ENCODE measurements at places on chromosomes 5 and 9.
A peak's percentile ranks its signal among the peaks of the same experiment; 100 is the strongest.

DNA sequence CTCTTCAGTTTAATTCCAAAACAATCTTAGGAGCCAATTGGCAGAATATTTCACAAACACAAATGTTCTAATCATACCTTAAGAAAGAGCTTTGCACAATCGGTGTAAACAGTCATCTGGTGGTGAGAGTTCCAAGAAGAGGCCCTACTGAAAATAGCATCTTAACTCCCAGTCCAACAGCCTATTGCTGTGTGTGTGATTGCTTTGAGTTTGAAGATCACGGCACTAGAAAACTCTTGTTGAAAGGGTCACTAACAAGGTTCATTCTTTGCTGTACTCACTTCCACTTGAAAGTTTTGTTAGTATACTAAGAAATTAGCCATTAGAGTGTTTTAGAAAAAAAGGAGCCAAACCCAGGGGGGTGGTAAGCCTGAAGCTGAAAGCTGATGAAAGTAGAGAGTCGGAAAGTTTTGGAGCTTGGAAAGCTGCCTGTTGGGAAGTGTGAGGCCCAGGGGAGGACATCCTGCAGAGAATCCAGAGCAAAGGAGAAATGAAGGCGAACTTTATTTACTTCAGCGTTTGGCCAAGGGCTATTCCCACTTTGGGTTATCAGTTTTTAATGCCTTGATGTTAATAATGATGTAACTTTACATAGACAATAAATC lies 180.3 kb upstream of the GHR start:
- no peak for DNase-seq

DNA sequence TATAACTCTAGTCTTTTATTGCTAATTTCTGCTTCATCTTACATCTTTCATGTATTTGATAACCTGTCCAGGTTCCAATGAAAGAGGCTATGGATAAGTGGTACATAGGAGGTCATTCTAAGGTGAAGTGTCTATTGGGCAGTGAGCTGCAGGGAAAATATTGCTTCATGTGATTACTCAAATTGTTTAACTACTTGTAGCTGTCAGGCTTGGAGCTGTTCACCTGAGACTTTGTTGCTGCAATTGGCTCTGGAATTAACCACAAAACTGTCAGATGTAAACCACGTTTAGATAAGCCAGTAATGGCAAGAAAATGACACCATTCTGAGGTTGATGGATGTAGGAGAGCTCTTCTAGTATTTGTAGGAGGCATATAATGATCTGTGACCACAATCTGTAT lies 26.0 kb downstream of the ADAMTSL1 start:
- no peak for DNase-seq

DNA sequence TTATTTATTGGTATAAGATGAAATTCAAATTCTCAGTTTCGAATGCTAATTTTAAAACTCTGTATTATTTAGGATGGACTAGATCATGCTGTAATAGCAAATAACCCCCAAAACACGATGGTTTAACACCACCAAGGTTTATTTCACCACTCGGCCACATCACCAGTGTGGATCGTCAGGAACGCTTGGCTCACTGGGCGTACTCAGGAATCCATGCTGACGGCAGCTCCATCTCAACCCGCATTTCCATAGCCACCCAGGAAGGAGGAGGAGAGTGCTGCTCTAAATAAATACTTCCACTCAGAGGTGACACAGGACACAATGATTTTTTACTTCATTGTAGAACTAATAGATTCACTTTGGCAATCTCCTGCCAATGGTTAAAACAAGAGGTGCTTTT lies 347.4 kb downstream of the SH3GL2 start:
- no peak for DNase-seq

DNA sequence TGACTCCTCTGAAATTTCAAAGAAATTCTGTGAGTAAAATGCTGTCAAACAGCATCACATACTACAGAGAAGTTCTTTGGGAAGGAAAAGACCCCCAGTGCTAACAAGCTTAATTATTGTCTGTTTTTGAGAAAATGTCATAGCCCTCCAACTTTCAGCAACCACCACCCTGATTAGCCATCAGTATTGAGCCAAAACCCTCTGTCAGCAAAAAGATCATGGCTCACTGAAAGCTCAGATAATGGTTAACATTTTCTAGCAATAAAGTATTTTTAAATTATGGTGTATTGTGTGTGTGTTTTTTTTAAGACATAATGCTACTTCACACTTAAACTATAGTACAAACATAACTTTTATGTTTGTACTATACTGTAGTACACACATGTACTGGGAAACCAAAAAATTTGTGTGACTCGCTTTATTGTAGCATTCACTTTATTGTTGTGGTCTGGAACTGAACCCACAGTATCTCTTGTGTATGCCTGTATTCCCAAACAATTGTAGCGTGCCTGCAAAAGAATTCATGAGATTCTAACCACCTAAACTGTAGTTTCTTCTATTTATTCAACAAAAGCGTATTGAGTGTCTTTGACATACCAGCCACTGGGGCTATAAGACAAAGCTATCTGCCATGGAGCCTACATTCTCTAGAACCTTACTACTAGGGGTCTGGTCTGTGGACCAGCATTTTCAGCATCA lies 31.6 kb downstream of the TLE4 start:
- DNase-seq: no peak

DNA sequence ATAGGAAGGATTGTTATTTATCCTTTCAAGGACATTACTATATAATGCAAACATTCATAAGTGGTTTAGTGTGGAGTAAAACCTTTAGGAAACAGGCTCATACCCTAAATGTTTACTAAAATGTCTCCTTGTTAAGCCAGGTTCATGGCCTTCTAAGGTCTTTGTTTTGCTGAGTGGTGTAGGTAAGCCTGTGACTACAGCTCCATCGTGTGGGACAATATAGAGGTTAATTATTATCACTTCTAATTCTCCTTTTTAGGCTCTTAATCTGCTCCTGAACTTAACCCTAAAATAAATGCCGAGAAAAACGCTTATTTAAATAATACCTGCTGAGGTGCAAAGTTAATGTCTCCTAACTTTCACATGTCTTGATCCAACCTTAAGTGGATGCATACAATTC lies 43.8 kb downstream of the SPINK5 start:
- no peak for DNase-seq

DNA sequence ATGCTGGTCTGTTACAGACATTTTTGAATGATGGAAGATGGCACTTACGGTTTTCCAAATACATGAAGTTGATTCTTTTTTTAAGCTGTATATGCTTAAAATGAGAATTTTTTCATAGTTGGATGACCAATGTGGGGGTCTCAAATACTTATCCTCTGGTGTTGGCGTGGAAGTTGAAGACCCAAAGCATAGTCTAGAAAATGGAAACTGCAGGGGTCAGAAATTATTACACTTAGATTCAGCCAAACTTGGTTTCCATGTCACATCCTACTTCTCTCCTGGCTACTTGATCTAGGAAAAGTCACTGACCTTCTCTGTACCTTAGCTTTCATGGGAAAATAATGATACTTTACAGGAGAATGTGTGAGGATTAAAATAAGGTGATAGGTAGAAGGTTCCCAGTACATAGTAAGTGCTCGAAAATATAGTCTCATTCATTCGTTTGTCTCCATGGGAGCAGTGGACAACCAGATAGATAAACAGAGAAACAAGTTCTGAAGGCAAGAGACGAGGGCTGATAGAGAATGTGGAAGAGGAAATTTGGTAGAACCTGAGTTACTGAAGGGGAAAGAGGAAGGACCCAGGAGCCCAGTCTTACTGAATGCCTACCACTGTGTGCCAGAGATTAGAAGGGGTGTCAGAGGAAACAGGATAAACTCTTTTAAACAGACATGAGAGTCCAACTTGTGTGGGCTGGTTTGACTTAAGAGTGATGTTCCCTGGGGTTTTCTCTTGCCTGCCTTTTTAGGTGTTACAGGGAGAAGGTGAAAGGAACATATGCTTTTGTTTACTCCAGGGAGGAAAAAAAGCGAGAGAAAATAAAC lies 560.3 kb upstream of the KLF4 start:
- DNase-seq: no peak

GRCh38 chr5:172666251-172666650 lies 25.2 kb downstream of the NEURL1B start:
- DNase-seq: no peak

GRCh38 chr5:126234563-126235195 lies 188.5 kb upstream of the GRAMD2B start:
- no peak for DNase-seq

- DNase-seq: peak; percentile 5
Measured at GRCh38 chr9:122991370-122991830, 42.1 kb upstream of the GPR21 start.

DNA sequence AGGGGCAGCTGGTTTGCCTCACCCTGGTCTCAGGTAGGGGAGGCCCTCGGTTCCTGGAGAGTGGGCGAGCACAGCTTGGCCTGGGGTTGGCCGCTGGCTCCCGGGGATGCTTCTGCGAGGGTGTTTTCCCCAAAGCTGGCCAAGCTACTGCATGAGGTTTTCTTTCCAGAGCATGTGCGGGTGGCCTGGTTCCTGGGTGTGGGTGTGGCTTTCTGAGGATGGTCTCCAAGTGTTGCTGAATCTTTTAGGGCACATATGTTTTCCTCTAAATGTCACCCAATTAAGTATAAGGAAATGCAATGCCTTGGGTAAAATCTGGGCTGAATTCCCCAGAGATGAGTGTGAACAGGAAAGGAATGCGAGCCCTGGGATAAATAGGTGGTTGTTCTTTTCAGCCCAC lies 115.8 kb upstream of the ICE1 start:
- no peak for DNase-seq

- no peak for DNase-seq
Measured at GRCh38 chr9:78189001-78189400, 46.9 kb upstream of the CEP78 start.

DNA sequence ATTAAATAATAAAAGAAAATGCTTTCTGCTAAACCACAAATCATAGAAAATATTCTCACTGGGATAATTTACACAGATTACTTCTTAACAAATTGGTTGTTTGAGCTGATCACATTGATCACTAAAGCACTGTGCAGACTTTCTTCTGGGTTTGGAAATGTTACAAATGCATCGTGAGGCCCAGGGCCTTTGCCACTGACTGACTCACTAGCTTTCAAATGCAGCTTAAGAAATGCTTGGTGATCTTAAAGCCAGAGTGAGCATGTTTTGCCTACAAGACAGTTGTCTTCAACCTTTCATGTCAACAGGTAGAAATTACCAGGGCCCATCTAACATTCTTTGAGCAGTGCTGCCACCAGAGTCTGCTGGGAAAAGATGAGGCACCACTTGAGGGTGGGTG lies 252.3 kb upstream of the ADRA1B start:
- DNase-seq: no peak

DNA sequence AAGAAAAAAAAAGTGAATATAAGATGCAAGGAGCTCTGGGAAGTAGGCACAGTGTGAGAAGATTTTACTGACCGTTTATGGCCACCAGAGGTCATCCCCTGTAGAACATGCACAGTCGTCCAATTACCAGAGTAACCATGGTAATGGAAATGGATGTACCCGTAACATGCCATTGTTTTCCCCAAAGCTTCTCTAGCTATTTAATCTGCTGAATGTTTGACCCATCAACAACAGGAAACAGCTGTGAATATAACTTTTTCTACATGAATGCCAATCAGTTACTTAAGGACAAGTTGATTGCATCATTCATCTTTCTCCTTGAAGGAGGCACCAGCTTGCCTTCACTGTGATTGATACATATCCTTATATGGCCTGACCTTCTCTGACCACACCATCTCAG lies 1967.0 kb upstream of the CDH9 start:
- DNase-seq: no peak

DNA sequence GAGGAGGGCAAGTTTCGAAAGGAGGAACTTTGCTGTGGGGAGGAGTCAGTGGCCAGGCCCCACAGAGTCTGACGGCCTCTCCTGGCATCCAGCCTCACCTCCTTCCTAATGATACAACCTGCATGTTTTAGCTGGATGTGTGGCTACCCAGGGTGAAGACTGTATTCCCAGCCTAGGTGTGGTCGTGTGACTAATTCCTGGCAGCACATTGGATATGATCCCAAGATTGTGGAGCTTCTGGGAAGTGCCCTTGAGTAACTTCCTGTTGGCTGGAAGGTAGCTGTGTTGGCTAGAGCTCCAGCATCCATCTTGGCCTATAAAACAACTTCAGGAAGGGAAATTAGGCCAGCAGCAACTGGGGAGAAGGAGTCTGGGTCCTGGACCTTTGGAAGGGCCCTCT lies 19.0 kb upstream of the LPCAT1 start:
- DNase-seq: no peak

DNA sequence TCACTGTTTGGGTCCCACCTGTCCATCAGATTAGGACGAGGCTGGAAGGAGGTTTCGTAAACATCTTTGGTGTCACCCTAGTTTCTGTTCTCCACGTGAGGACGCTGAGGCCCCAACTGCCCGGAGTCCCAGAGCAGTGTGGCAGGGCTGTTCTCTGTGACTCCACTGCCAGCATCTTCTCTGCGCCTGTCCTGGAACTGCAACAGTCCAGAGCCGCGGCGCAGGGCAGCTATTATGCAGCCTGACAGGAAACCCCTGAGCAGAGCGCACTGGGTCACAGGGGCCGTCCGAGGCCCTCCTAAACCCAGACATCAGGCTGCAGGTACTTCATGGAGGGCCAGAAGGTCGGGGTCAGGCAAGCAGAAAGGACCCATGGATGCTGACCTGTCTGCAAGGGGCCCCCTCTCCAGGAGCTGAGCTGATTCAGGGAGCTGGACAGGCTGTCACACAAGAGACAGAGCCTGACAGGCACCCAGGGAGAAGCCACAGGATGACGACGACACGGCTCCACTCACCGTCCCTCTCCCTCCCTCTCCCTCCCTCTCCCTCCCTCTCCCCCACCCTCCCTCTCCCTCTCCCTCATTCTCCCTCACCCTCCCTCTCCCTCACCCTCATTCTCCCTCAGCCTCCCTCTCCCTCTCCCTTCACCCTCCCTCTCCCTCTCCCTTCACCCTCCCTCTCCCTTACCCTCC lies 31.7 kb downstream of the DBH start:
- no peak for DNase-seq

- no peak for DNase-seq
Measured at GRCh38 chr9:98811051-98811650, 3.7 kb downstream of the GALNT12 start.

GRCh38 chr5:167452136-167452535 lies 839.3 kb upstream of the WWC1 start:
- DNase-seq: no peak

Measured in CD4-positive, alpha-beta T cell (primary cell).